ENCODE measurements at places on chromosomes 4 and X. TPM values are rescaled to one million over a fixed set of nuclear protein-coding genes. Genes with fewer than 3 reads are reported as not detected.

DNA sequence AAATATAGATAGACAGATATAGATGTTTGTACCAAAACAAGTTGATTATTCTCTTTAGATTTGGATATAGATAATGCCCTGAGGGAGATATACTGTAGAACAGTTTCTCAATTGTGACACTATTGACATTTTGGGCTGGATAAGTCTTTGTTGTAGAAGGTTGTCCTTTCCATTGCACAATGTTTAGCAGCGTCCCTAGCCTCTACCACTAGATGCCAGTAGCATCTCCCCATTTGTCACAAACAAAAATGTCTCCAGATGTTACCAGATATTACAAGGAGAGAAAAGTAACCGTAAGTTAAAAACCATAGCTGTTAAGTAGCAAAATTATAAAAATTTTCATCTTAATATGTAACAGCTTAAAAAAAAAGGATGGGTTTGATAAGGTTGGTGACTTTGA lies 2595.3 kb downstream of the ARAP2 start:
- no peaks in the 10 kb centered on the region for H3K4me1 ChIP-seq
- H3K27me3 ChIP-seq = no peaks in the 10 kb centered on the region
- DNase-seq = peak; percentile 31
- H3K4me3 ChIP-seq = no peak overlapping the region

DNA sequence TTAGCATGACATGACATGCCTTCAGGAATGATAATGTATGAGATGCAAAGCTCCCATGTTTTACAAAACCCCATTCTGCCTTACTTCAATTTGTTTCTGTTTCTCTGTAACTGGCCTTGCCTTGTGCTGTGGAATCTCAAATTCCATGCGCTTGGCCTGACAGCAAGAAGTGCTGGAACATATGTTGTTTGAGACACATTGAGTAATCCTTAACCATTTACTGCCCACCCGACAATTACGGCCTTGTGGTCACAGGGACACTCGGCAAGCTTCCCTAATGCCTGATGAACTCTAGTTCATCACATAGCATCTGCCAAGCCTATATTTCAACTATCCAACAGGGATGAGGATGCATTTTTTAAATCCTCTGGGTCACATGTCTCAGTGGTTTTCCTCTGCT lies 226.4 kb upstream of the CASK start:
- peaks cover 12% of the 10 kb centered on the region for H3K4me1 ChIP-seq
- H3K27ac ChIP-seq = no peak overlapping the region
- no peak overlapping the region for H3K4me3 ChIP-seq
- no peaks in the 10 kb centered on the region for H3K27me3 ChIP-seq

DNA sequence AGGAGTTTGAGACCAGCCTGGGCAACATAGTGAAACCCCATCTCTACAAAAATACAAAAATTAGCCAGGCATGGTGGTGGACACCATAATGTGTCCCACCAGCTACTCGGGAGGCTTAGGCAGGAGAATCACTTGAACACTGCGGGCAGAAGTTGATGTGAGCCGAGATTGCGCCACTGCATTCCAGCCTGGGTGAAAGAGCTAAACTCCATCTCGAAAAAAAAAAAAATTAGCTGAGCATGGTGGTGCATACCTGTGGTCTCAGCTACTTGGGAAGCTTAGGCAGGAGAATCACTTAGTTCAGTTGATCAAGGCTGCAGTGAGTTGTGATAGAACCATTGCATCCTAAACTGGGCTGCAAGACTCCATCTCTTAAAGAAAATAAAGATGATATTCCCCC lies 91.2 kb downstream of the PLS3 start:
- no peak for DNase-seq
- H3K4me1 ChIP-seq = peaks cover 8% of the 10 kb centered on the region
- H3K27me3 ChIP-seq = no peaks in the 10 kb centered on the region
- H3K4me3 ChIP-seq = no peak overlapping the region

DNA sequence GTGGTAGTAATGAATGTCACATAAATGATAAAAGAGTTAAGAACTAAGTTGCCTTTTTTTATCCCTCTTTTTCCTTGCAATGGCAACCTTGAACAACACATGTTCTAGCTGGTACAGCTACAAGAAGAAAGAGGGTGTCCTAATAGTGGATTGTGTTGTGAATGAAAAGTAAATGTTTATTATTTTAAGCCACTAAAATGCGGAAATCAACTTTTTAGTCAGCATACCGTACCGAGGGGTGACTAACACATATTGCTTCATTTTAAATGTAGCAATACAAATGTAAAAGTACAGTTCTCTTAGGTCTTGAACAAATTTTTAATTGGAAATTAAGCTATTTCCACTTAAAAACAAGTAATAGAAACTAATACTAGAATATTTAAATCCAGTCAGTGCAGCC lies 17.7 kb upstream of the AP1AR start:
- H3K27me3 ChIP-seq = no peaks in the 10 kb centered on the region
- H3K4me1 ChIP-seq = no peaks in the 10 kb centered on the region
- no peak overlapping the region for H3K4me3 ChIP-seq
- H3K27ac ChIP-seq = no peak overlapping the region

BMPR1B gene
- 1.4 TPM for total RNA-seq

Data from neural progenitor cell (in vitro differentiated cells).